Left renal cortex interstitium (tissue), 4 donors: ENCODE measurements at places on chromosomes 16 and 17.

- DNase-seq = no peak
Measured at GRCh38 chr17:42113293-42114069, 967 bp upstream of the DHX58 start.

GRCh38 chr16:17369421-17370222 is 101.1 kb downstream of the XYLT1 start:
- no peak for DNase-seq

- DNase-seq = no peak
Measured at GRCh38 chr16:53415504-53415903, 18.8 kb upstream of the RBL2 start.

DNA sequence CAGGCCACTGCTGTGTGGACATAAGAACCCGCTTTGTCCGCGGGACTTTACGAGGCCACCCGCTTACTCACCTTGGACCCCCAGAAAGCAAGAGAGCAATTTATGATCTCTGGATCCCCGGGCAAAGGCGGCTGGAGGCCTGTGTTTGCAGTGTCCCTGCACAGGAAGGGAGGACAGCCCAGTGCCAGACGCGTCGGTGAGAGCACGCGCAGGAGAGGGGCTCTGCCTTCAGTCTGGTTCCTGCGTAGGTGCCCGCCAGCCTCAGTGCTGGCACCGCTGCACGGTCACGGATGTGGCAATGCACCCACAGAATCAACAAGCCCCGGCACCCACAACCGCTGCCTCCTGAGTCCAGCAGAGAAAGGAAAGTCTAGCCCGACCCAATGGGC is 248.4 kb downstream of the C16orf95 start:
- DNase-seq = no peak

DNA sequence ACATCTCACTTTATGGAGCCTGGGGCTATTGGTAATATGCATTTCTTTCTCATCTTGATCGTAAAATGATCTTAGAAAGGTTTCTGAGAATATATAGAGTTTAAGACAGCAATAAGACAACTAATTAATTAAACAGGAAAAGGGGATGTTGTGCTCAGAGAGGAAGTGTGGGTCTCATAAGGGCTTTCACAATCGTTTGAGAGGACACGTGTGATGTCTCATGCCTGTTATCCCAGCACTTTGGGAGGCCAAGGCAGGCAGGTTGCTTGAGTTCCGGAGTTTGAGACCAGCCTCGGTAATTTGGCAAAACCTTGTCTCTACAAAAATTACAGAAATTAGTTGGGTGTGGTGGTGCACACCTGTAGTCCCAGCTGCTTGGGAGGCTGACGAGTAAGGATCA is 295.6 kb downstream of the WWOX start:
- no peak for DNase-seq

DNA sequence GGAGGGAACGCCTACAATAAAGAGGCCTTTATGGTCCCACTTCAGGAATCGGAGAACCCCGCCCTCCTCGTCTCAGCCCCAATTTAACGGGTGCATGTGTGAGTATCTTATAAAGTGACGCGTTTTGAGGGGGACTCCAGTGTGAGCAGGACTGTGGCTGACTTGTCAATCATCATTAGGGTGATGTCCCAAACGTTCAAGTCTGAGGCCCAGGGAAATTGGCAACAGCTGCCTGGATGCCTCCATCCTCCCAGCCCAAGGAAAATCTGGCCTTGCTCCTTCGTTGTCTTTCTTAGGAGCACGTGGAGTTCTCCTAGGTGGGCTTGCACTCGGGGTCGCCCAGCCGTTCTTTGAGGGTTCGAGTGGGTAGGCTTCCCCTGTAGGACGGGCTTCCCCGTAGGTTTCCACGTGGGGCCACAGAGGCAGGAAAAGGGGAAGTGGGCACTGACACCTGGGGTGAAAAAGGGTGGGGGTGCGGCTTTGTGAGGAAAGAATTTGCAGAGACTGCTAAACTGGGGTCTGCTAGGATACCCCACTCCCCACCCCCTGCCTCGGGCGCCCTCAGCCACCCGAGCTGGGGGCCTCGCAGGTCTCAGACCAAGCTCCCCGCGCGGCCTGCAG is 561 bp upstream of the HERPUD1 start:
- no peak for DNase-seq

- no peak for DNase-seq
Measured at GRCh38 chr16:8655184-8655717, 19.2 kb upstream of the ABAT start.

GRCh38 chr16:17555176-17555575 is 84.4 kb upstream of the XYLT1 start:
- no peak for DNase-seq

DNA sequence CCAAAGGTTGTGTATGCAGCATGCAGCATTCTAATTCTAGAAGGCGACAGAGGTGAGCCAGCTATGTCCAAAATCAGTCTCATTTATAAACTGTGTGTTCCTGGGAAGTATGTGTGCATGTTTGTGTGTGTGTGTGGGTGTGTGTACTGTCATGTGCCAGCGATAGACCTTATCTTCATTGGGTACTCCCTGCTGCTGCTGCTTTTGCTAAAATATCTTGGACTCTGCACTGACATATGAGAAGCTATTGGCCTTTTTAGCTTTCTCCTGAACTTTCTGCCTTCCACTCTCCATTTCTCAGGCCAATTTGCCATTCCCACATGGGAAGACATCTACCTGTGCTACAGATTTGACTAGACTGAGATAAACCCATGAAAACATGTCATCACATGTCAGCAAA is 2.0 kb upstream of the LPO start:
- no peak for DNase-seq

GRCh38 chr16:19377864-19378263 is 39.8 kb upstream of the TMC5 start:
- DNase-seq = no peak

- no peak for DNase-seq
Measured at GRCh38 chr16:2451851-2452320, 8.0 kb upstream of the TEDC2 start.

DNA sequence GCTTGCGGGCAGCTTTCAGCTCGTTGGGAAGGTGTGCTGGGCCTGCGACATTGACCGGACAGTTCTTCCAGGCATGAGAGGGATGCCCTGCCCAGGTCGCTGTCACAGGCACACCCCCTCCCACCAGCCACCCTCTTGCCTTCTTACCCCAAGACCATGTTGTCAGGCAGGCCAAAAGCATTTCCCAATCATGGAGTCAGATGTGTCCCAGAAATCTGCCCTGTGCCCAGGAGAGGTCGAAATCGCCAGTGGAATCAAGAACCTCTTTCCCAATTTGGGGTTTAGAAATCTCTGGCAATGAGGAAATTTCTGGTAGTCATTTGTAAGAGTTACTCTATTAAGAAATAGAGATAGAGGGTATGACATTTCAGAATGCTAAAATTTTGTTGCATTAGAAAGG is 177.1 kb downstream of the RAB11FIP4 start:
- DNase-seq = no peak

DNA sequence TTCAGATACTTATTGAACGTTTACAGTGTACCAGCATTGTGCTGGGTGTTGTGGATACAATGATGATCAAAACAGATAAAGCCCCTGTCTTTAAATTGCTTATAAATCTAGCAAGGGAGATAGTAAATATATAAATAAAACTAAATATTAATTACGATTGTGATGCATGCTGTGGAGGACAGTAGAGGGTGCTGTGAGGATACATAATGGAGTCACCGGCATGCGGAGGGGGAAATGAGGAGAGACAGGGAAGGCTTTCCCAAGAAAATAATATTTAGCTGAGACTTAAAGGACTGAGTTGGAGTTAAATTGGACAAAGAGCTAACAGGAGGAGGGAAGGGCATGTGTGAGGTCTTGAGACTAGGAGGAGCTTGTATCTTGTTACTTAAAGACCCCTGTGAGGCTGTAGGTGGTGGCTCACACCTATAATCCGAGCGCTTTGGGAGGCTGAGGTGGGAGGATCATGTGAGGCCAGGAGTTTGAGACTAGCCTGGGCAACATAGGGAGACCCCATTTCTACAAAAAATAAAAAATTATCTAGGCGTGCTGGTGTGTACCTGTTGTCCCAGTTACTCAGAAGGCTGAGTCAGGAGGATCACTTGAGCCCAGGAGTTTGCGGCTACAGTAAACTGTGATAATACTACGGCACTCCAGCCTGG is 2.4 kb downstream of the DHRS7B start:
- DNase-seq = no peak

DNA sequence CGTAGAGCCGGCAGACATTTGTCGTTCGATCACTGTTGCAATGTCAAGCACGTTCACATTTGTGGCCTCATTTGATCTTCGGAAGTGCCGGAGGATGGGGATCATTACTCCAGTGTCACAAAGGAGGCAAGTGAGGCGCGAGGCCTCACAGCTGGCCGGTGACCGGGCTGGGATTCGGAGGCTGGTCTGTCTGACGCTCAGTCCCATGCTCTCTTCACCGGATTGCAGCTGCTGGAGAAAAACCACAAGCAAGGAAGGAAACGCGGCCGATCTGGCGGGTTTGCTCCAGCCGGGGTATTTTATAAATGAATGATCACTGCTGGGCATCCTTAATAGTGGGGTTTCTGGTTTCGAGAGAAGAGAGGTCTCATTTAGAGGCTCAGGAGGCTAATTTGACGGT is 127.8 kb downstream of the OR1D5 start:
- DNase-seq = no peak

- no peak for DNase-seq
Measured at GRCh38 chr17:47292206-47292605, 31.5 kb upstream of the EFCAB13 start.

- DNase-seq = no peak
Measured at GRCh38 chr17:43846963-43847371, at the start of gene CD300LG. CD300LG (plus strand) TSS chr17:43847176; CDS start chr17:43847217, 41 bp downstream.

DNA sequence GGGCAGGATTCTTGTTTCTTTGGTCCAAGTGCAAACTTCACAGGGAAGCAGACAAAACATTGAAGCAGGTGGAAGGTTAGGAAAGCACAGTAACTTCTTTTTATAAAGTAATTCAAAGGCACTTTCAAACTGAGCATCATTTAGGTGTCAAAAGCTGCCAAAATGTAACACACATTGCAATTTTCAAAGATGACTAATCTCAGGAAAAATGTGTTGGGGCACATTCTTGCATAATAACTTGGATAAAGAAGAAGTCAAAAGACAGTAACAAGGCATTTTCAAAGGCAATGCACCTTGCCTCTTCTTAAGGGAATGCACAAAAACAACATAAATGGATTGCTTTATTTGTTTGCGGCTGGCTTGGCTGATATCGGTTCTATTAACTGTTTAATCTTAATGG is 3.6 kb downstream of the KCNJ2 start:
- no peak for DNase-seq

- no peak for DNase-seq
Measured at GRCh38 chr17:65013613-65014391, 42.7 kb downstream of the GNA13 start.

DNA sequence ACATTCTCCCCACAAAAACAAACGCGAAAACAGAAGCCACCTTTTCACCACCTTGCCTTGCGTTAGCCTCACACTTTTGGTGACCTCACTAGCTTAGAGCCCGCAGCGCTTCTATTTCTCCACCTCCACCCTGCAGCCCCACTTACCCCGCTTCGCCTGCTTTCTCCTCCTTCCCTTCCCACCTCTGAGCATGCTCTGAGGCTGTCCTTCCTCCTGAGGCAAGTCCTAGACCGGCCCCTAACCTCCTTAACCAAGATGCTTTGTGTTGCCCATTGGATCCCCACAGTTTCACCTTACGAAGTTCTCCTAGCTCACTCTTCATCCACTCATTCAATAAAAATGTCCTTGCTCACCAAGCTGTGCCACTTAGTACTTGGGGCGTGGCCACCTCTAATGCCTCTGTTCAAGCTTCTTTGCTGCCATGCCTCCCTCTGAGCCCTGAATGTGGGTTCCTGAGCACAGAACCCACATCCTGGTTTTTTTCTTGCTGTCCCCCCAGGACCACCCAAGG is 1.3 kb downstream of the GNGT2 start:
- DNase-seq = no peak

- DNase-seq = no peak
Measured at GRCh38 chr17:10156948-10157607, 41.3 kb downstream of the GAS7 start.

DNA sequence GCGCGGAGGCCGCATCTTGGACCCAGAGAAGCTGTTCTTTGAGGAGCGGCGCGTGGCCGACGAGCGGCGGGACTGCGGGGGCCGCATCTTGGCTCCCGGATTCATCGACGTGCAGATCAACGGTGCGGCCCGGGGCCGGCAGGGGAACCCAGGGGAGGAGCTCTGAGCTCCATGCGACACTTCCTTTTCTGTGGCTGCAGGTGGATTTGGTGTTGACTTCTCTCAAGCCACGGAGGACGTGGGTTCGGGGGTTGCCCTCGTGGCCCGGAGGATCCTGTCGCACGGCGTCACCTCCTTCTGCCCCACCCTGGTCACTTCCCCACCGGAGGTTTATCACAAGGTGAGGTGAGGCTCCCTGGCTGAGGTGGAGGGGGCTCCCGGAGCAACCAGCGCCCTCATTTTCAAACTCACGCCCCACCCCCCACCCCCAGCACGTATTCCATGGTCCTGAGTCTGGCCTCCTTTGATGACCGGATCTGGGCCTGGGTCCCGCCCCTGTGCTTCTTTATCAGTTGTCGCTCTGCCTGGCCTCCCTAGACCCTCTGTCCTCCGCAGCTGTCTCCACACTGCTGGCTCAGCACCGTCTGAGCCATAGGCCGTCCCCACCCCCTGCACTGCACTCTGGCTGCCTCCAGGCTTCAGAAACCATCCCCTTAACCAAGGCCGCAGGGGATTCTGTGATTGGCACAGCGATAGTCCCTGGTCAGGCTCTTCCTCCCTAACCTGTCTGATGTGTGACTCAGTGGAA is 787 bp downstream of the AMDHD2 start:
- DNase-seq = no peak

DNA sequence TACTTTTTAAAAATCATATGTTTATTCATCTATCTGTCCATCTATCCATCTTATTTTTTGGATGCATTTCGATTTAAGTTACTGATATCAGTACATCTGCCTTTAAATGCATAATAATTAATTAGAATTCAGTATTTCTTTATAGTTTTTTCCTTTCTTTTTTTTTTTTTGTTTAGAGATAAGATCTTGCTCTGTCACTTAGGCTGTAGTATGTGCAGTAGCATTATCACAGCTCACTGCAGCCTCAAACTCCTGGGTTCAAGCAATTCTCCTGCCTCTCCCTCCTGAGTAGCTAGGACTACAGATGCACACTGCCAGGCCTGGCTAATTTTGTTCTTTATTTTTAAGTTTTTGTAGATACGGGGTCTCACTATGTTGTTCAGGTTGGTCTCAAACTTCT is 133.4 kb downstream of the SSH2 start:
- DNase-seq = no peak

DNA sequence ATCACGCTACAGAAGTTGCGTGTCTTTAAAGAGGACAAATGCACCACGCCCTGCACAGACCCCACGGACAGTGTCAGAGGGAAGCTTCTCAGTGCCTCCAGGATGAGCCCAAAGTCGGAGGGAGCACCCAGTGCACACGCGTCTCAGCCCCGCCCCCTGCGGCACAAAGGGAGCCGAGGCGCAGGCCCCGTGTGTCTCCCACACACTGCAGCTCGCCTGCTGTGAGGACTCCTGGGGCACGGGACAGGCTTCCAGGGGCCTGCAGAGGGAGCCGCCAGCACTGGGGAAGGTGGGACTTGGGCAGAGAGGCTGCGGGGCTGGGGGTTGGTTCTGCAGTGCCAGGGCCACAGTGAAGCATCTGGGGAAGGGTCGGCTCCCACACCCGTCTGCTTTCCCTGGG is 77.4 kb downstream of the LMF1 start:
- no peak for DNase-seq
